Muscle of arm (tissue), 14 donors: ENCODE measurements at places on chromosomes 1 and 21. TPM values are rescaled to one million over a fixed set of nuclear protein-coding genes. Genes with fewer than 3 reads are reported as not detected.

The MGST3 gene
- polyA plus RNA-seq: 144 TPM

The CLDN19 gene
- 0.48 TPM for polyA plus RNA-seq

The FMO1 gene
- polyA plus RNA-seq: 7.4 TPM

The ITGB2 gene
- polyA plus RNA-seq: 27.9 TPM

The FAM76A gene
- 18.5 TPM for polyA plus RNA-seq

The ETV3L gene
- polyA plus RNA-seq: 0.12 TPM

The PPFIA4 gene
- 23.9 TPM for polyA plus RNA-seq

The TMIGD3 gene
- polyA plus RNA-seq: 0.86 TPM

The SLC35F3 gene
- polyA plus RNA-seq: 0.39 TPM

The CCDC17 gene
- 1.8 TPM for polyA plus RNA-seq

The OR10J1 gene
- polyA plus RNA-seq: not detected

- no peak for DNase-seq
Measured at GRCh38 chr1:77375990-77376389, 94.2 kb downstream of the AK5 start.

DNA sequence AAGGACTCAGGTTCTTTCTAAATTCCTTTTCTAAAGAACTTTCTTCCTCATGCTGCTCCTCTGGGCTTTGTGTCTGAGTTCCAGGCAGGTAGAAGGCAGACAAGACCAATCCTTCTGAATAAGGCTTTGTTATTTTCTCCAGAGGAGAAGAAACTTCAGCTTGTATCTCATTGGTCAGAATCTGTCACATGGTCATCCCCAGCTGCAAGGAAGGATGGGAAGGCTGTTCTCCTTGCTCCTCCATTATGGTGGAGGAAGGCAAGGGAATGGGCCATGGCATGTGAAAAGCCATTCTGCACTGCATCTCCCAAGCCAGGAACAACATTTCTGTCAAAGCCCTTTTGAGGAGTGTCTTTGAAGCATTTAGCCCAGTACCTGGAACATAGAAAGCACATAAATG lies 50.6 kb upstream of the NTPCR start:
- no peak for DNase-seq

- no peak for DNase-seq
Measured at GRCh38 chr1:22234476-22235030, 91.7 kb upstream of the WNT4 start.

DNA sequence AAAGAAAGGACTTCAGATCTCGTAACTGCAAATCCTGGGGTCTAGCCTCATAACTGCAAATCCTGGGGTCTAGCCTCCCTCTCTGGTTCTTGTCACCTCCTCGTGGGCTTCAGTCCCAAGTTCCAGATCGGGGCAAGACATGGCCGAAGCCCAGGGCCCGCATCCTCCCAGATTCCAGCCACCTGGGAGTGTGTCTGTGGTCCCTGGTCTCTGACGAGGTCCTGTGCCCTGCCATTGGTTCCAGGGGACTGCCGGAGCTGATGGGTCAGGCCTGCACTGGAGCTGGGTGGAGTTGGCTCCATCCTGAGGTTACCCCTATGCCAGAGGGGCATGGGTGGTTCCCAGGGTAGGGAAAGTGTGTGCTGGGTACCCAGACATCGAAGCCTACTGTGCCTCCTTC lies 17.7 kb upstream of the C1orf174 start:
- no peak for DNase-seq

GRCh38 chr1:52913537-52913936 lies 8.0 kb downstream of the ECHDC2 start:
- no peak for DNase-seq

DNA sequence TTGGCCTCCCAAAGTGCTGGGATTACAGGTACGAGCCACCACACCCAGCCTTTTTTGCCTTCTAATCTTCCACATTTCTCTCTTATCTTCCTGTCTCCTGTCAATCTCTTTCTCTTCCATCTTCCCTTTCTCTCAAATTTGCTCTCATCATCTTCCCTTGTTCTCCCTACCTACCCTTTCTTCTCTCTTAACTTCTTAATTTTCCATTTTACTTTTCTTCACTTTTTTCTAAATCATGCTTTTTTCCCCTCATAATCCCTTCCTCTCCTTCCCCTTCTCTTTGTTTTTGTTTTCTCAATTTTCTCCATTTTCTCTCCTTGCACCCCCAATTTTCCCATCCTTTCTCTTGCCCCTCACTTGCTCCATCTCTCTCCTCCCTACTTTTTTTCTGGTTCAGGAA lies 545.7 kb downstream of the OMA1 start:
- no peak for DNase-seq

DNA sequence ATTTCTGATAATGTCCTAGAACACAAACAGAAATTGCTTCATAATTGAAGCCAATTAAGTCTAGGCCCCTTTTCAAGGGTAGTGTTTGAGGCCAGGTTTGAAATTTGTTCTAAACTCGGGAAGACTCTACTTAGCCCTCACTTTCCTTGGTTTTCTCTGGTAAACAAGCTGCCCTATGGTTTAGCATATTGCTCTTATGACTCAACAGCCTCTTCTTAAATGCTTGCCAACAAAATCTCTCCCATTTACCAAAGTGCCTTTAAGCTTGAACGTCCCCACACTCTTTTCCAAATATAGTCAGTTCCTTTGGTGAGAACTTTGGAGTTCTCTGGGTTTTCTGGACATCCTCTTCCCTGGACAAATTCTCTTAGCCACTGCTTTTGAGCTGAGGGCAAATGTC lies 5.8 kb upstream of the LCE6A start:
- no peak for DNase-seq

GRCh38 chr1:203217668-203218067 lies 11.8 kb downstream of the CHIT1 start:
- no peak for DNase-seq

DNA sequence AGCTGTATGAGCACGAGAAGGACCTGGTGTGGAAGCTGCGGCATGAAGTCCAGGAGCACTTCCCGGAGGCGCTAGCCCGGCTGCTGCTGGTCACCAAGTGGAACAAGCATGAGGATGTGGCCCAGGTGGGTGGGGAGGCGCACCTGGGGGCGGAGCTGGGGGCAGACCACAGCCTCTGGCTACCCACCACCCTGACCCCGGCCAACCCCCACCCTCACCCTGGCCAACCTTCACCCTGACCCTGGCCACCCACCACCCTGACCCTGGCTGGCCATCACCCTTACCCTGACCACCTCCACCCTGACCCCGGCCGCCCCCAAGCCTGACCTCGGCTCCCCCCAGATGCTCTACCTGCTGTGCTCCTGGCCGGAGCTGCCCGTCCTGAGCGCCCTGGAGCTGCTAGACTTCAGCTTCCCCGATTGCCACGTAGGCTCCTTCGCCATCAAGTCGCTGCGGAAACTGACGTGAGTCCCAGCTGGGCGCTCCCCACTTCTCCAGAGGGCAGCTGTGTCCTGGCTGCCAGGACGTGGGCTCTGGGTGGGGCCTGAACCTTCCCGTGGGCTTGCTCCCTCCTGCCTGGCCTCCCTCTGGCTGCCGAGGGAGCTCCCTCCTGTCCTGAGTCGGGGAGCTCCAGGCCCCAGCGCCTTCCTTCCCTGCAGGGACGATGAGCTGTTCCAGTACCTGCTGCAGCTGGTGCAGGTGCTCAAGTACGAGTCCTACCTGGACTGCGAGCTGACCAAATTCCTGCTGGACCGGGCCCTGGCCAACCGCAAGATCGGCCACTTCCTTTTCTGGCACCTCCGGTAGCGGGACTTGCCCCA lies 69.5 kb downstream of the PIK3CD start:
- no peak for DNase-seq

DNA sequence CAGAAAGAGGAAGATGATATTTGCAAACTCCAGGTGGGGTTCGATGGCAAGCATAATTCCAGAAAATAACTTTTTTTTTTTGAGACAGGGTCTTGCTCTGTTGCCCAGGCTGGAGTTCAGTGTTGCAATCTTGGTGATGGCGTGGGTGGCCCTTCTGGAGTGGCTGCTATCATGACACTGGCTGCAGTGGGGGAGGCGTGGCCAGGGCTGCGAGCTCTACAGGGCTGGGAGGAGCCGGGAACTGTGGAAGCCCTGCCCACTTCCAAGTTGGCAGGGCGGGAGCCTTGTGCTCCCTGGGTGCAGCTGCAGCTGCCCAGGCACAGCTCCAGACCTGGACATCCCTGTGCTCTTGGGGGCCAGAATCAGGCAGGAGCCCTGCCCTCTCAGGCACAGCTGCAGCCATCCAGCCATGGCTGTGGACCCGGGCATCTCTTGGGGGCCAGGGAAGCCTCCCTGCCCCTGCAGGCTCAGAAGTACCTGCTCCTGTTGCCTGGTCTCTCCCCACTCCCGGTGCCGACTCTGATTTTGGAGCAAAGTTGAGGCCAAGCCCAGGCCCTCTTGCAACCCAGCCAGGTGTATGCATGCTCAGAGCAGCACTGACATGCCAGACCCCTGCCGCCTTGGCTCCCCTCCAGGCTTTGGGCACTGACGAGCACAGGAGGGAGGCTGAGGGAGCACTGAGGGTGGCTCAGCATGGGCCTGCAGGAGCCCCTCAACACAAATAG lies 7.2 kb upstream of the BCL10 start:
- no peak for DNase-seq

DNA sequence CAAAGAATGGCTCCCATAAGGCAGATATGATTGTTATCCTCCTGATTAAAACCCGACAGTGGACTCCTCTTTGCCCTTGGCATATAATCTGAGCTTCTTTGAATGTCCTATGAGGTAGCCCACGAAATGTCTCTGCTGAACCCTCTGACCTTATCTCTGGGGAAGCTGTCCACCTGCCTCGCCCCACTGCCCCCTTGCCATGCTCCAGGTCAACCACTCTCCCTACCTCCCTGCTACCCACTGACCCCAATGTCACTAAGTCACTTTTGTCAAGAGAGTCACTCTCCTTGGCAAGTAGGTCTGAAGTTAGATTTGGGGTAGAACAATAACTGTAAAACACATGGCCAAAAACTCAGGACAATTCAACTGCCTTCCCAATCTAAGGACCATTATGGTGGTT lies 54.5 kb downstream of the UTP25 start:
- DNase-seq: no peak

DNA sequence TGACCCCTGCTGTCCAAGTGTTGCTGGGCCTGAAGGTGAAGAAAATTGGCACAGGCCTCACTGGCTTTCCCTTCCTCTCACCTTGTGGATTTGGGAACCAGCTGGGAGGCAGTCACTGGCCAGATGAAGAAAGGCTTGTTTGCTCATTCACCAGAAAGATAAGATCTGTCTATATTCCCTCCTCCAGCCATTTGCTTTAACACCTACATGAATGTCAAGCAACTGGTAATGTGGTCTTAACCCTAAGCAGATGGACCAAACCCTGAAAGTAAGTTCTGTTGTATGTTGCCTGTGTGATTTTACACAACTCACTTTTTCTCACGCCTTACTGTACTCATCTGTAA lies 10.3 kb upstream of the SRRM1 start:
- no peak for DNase-seq

DNA sequence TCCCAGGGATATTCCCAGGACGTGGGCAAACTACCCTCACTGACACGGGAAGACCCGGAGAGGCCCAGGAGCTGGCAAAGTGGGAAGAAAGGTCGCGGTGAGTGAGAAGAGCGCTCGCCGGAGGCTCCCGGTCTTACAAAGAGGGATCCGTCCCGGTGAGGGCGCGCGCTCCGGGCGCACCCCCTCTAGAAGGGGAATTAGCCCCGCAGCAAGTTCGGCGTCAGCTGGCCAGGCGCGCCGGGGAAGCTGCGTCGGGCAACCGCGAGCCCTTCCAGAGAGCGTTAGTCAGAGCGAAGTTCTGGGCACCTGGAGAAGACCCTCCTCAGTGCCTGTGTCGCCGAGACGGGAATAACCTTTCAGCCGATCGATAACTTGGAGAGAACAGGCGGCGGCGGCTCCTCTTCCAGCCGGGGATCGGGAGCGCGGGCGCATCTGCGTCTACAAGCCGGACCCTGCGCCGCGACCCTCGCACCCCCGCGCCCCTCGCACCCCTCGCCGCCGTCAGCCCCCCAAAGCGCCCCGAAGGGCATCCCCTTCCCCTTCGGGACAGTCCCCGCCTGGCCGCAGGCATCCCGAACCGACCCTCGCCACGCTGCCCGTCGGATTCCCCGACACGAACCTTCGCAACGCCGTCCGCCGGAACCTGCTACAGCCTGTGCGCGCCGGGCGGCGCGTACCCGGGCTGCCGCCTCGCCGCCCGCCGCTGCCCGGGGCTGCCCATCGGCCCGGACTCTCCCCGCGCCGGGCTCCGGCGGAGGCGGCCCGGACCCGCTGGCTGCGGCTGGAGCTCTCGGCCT lies 485 bp downstream of the SIPA1L2 start:
- DNase-seq: no peak
